ENCODE measurements at places on chromosomes 16 and 17. TPM values are rescaled to one million over a fixed set of nuclear protein-coding genes. Genes with fewer than 3 reads are reported as not detected.

GRCh38 chr17:62739645-62740388, 68.3 kb downstream of the MARCHF10 start:
- DNase-seq: no peak

GRCh38 chr17:80106176-80106575, 4.8 kb downstream of the GAA start:
- no peak for DNase-seq

- no peak for DNase-seq
These were observed 101.9 kb downstream of the KCNJ2 start for GRCh38 chr17:70271200-70271599.

DNA sequence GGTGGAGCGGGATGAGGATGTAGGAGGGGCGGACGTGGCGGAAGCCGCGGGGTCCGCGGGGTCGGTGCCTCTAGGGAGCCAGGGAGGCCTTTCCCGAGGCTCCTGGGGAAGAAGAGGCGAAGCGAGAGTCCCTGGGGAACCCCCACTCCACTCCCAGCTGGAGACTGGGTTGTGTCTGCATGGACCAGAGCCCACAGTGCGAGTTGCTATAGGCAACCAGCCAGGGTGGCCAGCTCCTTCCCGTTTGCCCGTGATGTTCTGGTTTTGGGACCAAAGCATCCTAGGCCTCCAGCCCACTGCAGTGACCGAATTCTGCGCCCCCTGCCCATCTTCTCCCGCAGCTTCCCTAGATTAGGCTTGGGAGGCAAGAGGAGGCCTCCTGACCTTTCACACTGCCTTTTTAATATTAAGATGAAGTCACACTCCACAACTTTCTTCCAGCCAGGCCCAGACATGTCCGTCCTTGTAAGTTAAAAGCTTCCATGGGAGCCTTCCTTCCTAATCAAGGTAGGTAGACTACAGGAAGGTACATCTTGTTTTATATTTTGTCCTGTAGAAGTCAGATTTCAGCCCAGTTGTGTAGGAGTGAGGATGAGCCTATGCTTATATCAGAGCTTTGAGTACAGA, 469 bp downstream of the AMZ2 start:
- DNase-seq: no peak

- no peak for DNase-seq
These were observed 206.9 kb upstream of the CACNG5 start for GRCh38 chr17:66627985-66628384.

DNA sequence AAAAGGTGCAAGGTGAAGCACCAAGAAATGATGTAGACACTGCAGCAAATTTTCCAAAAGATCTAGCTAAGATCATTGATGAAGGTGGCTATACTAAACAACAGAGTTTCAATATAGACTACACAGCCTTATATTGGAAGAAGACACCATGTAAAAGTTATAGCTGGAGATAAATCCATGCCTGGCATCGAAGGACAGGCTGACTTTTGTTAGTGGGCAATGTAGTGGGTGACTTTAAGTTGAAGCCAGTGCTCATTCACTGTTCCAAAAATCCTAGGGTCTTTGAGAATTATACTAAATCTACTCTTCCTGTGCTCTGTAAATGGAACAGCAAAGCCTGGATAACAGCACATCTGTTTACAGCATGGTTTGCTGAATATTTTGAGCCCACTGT, 26.4 kb downstream of the HLF start:
- no peak for DNase-seq

DNA sequence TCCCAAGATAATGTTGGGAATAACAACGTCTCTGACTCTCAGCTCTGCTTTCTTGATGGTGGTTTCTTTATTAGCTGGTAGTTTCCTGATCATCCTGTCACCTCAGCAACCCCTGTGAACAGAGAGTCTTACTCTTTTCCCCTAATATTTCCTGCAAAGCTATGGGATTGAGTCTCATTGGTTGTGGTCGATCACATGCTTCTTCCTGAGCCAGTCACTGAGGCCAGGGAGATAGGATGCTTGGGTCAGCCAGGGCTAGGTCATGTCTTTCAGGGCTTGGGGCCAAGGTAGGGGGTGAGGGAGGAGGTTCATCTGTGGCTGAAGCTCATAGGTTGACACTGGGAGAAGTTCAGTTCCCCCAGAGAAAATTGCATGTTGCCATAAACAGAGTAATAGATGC, 114.3 kb downstream of the ABCC1 start:
- no peak for DNase-seq

DNA sequence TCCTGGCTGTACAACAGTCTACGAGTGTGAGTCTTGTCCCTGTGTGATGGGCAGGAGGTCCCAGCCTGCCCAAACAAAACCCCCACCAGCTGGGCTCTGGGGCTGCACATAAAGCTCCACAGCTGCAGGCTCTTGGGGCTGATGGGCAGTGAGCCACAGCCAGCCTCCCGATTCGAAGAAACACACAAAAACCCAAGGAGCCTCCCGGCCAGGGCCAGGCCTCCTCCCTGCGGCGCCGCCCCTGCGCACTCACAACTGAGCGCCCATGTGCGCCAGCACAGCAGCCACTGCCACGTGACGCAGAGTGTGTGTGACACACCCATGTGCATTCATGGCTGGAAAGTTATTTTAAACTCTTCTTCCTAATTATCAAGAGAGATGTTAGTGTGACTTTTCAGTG, 30.6 kb upstream of the FAAP100 start:
- DNase-seq: no peak

- DNase-seq: no peak
These were observed 142.4 kb downstream of the TOX3 start for GRCh38 chr16:52404546-52404945.

GRCh38 chr17:17001874-17002520, 30.1 kb upstream of the TNFRSF13B start:
- peak; percentile 77 for DNase-seq

DNA sequence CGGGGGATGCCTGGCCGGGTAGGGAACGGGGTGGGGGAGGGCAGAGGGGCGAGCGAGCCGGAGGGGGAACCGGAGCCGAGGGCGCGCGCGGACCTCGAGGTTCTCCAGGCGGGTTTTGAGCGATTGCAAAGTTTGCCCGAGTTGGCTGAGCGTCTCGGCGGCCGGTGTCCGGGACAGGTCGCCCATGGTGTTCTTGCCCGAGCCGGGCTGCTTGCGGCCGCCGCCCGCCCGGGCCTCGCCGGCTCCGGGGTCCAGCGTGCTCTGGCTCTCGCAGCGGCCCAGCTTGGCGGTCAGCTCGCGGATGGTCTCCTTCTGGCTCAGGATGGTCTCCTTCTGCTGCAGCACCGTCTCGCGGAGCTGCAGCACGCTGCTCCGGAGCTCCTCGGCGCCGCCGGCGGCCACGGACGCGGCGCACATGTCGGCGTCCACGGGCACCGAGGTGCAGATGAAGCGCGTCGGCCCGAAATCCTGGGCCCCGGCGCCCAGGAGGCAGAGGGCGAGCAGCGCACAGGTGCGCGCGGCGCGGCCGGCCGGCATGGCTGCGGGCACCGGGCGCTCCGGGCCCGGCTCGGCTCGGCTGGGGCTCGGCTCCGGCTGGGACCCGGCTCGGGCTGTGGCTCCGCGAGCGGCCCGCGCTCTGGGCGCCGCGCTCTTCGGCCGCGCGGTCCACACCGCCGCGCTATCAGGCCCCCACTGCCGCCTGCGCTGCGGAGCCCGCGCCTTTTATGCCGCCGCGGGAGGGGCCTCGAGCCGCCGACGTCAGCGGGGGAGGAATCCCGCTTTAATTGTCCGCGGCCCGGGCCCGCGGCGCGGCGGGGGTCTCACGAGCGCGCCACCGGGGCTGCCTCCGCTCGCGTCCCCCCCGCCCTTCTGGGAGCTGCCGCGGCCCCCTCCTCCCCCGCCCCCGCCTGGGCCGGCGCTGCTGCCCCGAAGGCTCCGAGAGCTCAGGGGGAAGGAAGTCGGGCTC, at the start of gene NPTX1:
TSS of gene NPTX1 (minus strand) at position 698 of the 967 bp plus-strand sequence. CDS start at position 537, 161 bp downstream.
- DNase-seq: no peak

GRCh38 chr17:40931311-40931710, 6.1 kb downstream of the KRT23 start:
- no peak for DNase-seq

- no peak for DNase-seq
These were observed 186.2 kb upstream of the WSCD1 start for GRCh38 chr17:5883775-5884665.

- peak; percentile 29 for DNase-seq
These were observed 15.4 kb downstream of the ARL2BP start for GRCh38 chr16:57260294-57260929.

GRCh38 chr16:68290450-68290849, 20.3 kb downstream of the SLC7A6OS start:
- DNase-seq: no peak

DNA sequence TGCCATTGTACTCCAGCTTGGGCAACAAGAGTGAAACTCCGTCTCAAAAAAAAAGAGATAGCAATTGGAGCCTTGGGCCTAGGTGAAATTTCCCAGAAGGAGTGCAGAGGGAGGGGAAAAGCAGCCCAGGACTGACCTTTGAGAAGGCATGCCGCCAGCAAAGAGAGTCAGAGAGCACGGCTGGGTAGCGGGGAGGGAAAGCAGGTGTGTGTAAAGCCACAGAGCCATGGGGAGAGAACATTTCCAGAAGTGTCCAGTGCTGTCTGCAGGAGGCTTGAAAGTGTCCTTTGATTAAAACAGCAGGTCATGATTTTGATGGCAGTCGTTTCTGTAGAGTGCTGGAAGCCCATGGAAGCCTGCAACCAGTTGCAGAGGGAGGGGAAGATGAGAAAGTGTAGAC, 8.1 kb downstream of the C16orf54 start:
- DNase-seq: no peak

GRCh38 chr16:65249768-65250167, 127.9 kb upstream of the CDH11 start:
- no peak for DNase-seq

DNA sequence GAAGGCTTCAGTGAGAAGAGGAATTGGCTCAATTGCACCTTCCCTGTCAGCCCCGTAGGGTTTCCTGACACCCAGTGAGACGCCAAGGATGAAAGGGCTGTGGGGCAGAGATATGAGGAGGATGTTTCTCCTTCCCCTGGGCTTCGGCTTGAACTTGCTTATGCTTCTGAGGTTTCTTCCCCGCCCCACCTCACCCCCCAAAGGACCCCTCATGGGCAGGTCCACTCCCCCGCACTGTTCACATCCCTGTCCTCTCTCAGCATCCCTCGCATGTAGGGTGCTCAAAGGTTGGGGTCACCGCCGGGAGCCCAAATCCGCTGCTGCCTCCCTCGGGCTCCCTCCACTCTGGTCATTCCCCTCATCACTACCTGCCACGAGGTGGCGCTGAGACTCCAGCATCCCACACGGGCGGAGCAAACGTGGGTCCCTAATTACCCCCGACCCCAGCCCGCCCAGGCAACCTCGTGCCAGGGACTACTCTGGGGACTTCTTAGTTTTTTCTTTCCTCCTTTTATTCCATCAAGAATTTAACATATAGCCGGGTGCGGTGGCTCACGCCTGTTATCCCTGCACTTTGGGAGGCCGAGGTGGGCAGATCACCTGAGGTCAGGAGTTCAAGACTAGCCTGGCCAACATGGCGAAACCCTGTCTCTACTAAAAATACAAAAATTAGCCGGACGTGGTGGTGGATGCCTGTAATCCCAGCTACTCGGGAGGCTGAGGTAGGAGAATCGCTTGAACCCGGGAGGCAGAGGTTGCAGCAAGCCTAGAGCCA, 3.3 kb upstream of the TRARG1 start:
- DNase-seq: peak; percentile 70

GRCh38 chr16:85935974-85936760, 37.2 kb downstream of the IRF8 start:
- peak; percentile 68 for DNase-seq

DNA sequence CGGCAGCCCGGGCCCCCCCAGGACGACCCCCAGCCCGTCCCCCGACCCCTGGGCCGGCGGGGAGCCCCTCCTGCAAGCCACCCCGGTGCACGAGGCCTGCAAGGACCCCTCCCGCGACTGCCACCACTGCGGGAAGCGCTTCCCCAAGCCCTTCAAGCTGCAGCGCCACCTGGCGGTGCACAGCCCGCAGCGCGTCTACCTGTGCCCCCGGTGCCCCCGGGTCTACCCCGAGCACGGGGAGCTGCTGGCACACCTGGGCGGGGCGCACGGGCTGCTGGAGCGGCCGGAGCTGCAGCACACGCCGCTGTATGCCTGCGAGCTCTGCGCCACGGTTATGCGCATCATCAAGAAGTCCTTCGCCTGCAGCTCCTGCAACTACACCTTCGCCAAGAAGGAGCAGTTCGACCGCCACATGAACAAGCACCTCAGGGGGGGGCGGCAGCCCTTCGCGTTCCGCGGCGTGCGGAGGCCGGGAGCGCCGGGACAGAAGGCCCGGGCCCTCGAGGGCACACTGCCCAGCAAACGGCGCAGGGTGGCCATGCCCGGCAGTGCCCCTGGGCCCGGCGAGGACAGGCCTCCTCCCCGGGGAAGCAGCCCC, 15.6 kb upstream of the ZFPM1 start:
- DNase-seq: peak; percentile 71

DNA sequence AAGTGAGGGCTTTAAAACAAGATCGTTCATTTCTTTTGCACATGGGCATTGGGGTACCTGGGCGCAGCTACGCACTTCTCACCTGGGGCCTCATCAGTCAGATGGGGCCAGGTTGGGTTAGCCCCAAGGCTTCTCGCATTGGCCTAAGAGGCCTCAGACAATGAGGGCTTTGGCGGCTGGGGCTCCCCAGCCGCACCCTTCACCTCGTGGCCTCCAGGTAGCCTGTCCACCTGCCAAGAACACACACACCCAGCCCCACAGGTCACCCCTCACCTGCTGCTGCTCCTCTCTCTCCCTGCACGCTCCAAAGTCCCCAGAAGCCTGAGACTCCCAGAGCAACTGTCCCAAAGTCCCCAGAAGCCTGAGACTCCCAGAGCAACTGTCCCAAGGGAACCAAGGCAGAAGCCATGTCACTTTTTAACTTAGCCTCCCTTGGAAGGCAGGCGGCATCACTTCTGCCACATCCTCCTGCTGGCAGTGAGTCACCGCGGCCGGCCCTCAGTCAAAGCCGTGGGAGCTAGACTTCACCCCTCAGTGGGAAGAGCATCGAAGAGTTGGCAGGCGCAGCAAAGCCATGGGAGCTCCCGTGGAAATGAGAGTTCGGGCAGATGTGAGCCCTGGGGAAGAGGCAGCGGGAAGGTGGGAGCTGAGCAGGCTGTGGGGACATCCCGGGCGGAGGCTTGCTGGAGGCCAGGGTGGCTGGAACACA, 78.9 kb upstream of the PLCG2 start:
- no peak for DNase-seq

- no peak for DNase-seq
These were observed 942 bp downstream of the KRT23 start for GRCh38 chr17:40936437-40936971.

CTRL gene
- total RNA-seq: 7.8 TPM

RRAD gene
- 0.38 TPM for total RNA-seq

ACE gene
- 0.32 TPM for total RNA-seq

SCGB1C2 gene
- total RNA-seq: not detected

LGALS9B gene
- total RNA-seq: not detected

CPHXL2 gene
- not detected for total RNA-seq

MVD gene
- total RNA-seq: 44.4 TPM

PRDM7 gene
- not detected for total RNA-seq

ABCA8 gene
- total RNA-seq: not detected

GRIN2C gene
- total RNA-seq: not detected

HSPB9 gene
- not detected for total RNA-seq

SPATA32 gene
- 0.27 TPM for total RNA-seq

ASIC2 gene
- total RNA-seq: not detected

INCA1 gene
- total RNA-seq: 0.16 TPM

NPIPB6 gene
- total RNA-seq: 0.81 TPM

KRT32 gene
- not detected for total RNA-seq
